T-cell (primary cell): ENCODE measurements at places on chromosomes 2 and 18.

GRCh38 chr2:233342301-233342700 is 12.0 kb upstream of the DGKD start:
- no peaks in the 10 kb centered on the region for H3K4me1 ChIP-seq
- no peak overlapping the region for H3K27ac ChIP-seq

GRCh38 chr2:19881221-19881907 is 20.4 kb downstream of the TTC32 start:
- H3K4me1 ChIP-seq, result no peaks in the 10 kb centered on the region
- DNase-seq, result no peak
- H3K4me3 ChIP-seq, result no peak overlapping the region
- no peak overlapping the region for H3K27ac ChIP-seq

- no peak overlapping the region for H3K27ac ChIP-seq
- H3K36me3 ChIP-seq, result no peaks in the 10 kb centered on the region
- H3K4me3 ChIP-seq, result no peak overlapping the region
Observed at GRCh38 chr2:120447127-120447785, 101.3 kb downstream of the INHBB start.

- H3K4me3 ChIP-seq, result no peak overlapping the region
- H3K4me1 ChIP-seq, result no peaks in the 10 kb centered on the region
- H3K27me3 ChIP-seq, result peaks cover 4% of the 10 kb centered on the region
- DNase-seq, result no peak
- no peaks in the 10 kb centered on the region for H3K36me3 ChIP-seq
- H3K27ac ChIP-seq, result no peak overlapping the region
Observed at GRCh38 chr2:38230756-38231155, 146.3 kb downstream of the ATL2 start.

DNA sequence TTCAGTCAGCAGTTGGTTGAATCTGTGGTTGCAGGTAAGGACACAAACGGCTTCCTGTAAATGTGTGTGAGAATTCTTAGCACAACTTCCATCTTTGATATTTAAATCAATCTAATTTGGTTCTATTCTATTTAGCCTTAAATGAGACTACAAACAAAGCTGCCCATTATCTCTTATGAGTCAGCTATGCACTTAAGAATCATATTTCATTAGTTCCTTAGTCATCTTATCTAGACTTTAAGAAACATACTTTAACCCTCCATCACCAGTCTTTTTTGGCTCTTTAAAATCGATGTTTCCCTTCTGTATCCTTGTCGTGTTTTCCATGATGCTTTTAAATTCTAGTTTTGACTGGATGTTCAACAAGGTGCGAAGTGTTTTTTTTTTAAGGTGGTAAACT is 114.4 kb upstream of the TMEM200C start:
- no peaks in the 10 kb centered on the region for H3K27me3 ChIP-seq
- H3K36me3 ChIP-seq, result no peaks in the 10 kb centered on the region
- no peak for DNase-seq
- no peak overlapping the region for H3K4me3 ChIP-seq

- H3K36me3 ChIP-seq, result no peaks in the 10 kb centered on the region
- peaks cover 11% of the 10 kb centered on the region for H3K4me1 ChIP-seq
- no peak for DNase-seq
- H3K27me3 ChIP-seq, result no peaks in the 10 kb centered on the region
- peak overlapping the region; percentile 76 for H3K27ac ChIP-seq
- no peak overlapping the region for H3K4me3 ChIP-seq
Observed at GRCh38 chr2:171327043-171327496, 106.7 kb downstream of the METTL8 start.

GRCh38 chr2:2649109-2650072 is 318.3 kb upstream of the MYT1L start:
- H3K4me1 ChIP-seq, result peaks cover 28% of the 10 kb centered on the region
- DNase-seq, result no peak
- H3K27ac ChIP-seq, result no peak overlapping the region
- no peak overlapping the region for H3K4me3 ChIP-seq
- H3K27me3 ChIP-seq, result peaks cover 6% of the 10 kb centered on the region
- no peaks in the 10 kb centered on the region for H3K36me3 ChIP-seq

GRCh38 chr2:107437807-107438206 is 388.9 kb upstream of the RGPD4 start:
- H3K27me3 ChIP-seq, result no peaks in the 10 kb centered on the region
- H3K4me1 ChIP-seq, result no peaks in the 10 kb centered on the region
- H3K27ac ChIP-seq, result no peak overlapping the region
- DNase-seq, result no peak

- peak; percentile 75 for DNase-seq
- H3K4me3 ChIP-seq, result peak within 1 kb of the TSS; percentile 66
- no peak within 1 kb of the TSS for H3K27ac ChIP-seq
- peaks cover 3% of the 10 kb centered on the region for H3K4me1 ChIP-seq
- H3K27me3 ChIP-seq, result no peaks in the 10 kb centered on the region
- H3K36me3 ChIP-seq, result peaks cover under 1% of the 10 kb centered on the region
Observed at GRCh38 chr2:28810384-28811285, at the start of gene SPDYA. TSS of gene SPDYA (plus strand) at chr2:28810834. CDS start at chr2:28816015, 5,181 bp downstream.

GRCh38 chr2:105977212-105977611 is 216.9 kb downstream of the UXS1 start:
- no peak overlapping the region for H3K27ac ChIP-seq
- no peak overlapping the region for H3K4me3 ChIP-seq
- no peaks in the 10 kb centered on the region for H3K36me3 ChIP-seq

DNA sequence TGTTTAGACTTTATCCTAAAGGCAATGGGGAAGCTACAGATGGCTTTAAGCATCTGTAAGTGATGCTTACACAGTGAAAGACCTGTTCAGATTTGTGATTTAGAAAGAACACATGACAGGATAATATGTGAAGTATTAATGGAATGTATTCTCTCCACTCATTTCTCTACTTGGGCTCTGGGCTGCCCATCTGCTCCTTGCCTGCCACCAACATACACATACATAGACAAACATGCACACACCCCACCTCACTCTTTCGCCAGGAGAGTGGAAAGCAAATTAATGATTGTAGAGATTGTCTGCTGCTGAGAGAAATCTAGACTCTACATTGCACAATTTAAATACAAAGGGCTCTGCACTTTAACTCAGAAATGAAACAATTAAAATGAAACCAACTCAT is 61.0 kb upstream of the NFE2L2 start:
- H3K27me3 ChIP-seq, result no peaks in the 10 kb centered on the region
- no peak overlapping the region for H3K27ac ChIP-seq
- no peak overlapping the region for H3K4me3 ChIP-seq
- DNase-seq, result no peak

DNA sequence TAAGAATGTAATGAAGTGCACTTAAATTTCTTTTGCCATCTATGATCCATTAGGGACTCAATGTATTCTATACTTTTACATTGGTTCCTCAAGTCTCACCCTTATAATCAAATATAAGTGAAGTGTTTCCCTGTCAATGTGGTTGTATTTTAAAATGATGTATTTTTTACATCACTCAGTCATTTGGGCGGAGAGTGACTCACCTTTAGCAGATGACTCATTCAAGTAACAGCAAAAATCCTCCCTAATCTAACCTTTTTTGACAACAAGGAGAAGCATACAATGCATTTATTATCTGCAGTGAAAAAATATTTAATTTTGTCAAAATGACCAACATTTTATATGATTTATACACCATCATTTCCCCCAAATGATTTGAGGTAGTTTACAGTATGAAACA is 94.4 kb downstream of the FANCL start:
- DNase-seq, result no peak
- H3K36me3 ChIP-seq, result no peaks in the 10 kb centered on the region
- H3K27me3 ChIP-seq, result no peaks in the 10 kb centered on the region
- no peaks in the 10 kb centered on the region for H3K4me1 ChIP-seq

GRCh38 chr2:128091726-128092080 is 703 bp downstream of the UGGT1 start:
- H3K36me3 ChIP-seq, result peaks cover 11% of the 10 kb centered on the region
- peak overlapping the region; percentile 88 for H3K4me3 ChIP-seq
- H3K4me1 ChIP-seq, result peaks cover 12% of the 10 kb centered on the region
- H3K27me3 ChIP-seq, result no peaks in the 10 kb centered on the region
- peak overlapping the region; percentile 35 for H3K27ac ChIP-seq

- no peak for DNase-seq
- H3K27me3 ChIP-seq, result no peaks in the 10 kb centered on the region
- no peaks in the 10 kb centered on the region for H3K4me1 ChIP-seq
- H3K27ac ChIP-seq, result no peak overlapping the region
Observed at GRCh38 chr2:39494784-39495251, 57.7 kb upstream of the MAP4K3 start.

DNA sequence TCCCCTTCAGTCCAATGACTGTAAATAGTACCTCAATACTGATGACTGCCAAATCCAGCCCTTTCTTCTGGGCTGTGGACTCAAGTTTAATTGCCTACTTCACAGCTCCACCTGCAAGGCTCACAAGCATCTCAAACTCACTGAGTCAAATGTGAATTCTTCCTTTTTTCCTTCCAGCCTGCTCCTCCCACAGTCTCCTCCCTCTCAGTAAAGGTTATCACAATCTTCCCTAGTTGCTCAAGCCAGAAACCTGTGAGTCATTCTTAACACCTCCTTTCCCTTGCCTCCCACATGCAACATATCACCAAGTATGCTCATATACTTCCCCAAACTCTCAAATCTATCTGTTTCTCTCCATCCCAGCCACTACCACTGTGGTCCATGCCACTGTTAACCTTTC is 3.7 kb upstream of the MFSD6 start:
- H3K27me3 ChIP-seq, result no peaks in the 10 kb centered on the region
- H3K4me1 ChIP-seq, result peaks cover 6% of the 10 kb centered on the region
- no peak overlapping the region for H3K27ac ChIP-seq
- H3K36me3 ChIP-seq, result no peaks in the 10 kb centered on the region
- no peak for DNase-seq
- H3K4me3 ChIP-seq, result no peak overlapping the region

- no peak for DNase-seq
- H3K27me3 ChIP-seq, result no peaks in the 10 kb centered on the region
- no peaks in the 10 kb centered on the region for H3K36me3 ChIP-seq
- H3K4me3 ChIP-seq, result no peak overlapping the region
- H3K4me1 ChIP-seq, result no peaks in the 10 kb centered on the region
Observed at GRCh38 chr2:26979741-26980140, 9.3 kb downstream of the MAPRE3 start.

DNA sequence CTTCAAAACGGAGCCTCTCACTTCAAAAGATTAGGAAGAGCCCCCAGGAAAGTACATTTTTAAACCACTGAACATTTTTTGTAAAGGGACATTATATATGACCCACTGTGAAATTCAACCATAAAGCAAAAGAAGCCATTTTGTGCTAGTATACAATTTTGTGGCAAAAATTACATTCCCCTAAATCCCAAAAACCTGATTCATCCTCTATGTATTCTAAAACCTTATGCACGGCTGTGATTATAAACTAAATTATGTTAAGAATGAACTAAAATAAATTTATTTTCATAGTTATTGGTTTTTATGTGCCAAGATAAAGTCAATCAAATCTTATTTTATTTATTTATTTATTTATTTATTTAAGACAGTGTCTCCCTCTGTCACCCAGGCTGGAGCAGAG is 48.5 kb downstream of the RTN4 start:
- DNase-seq, result no peak
- H3K36me3 ChIP-seq, result no peaks in the 10 kb centered on the region
- no peaks in the 10 kb centered on the region for H3K4me1 ChIP-seq
- H3K4me3 ChIP-seq, result no peak overlapping the region
- no peaks in the 10 kb centered on the region for H3K27me3 ChIP-seq

DNA sequence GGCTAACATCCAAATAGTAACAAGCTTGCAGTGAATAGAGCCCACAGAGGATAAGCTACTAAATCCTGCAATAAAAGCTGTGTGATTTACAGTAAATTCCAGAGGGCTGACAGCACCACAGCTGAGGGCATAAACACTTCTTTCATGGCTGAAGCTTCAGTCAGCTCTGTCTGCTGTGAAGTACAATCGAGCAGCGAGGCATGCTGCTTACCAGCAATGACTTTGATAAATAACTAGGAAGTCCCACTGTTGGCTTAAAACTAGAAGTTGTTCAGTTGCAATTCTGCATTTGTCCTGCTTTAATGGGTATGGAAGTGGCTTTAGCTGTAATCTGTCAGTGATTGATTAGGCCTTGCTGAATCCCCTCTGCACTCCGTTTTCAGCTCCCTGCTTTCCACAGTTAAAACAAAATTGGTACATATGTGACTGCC is 65.2 kb upstream of the FIGN start:
- no peak for DNase-seq
- H3K27ac ChIP-seq, result no peak overlapping the region
- H3K4me1 ChIP-seq, result no peaks in the 10 kb centered on the region
- H3K36me3 ChIP-seq, result no peaks in the 10 kb centered on the region

GRCh38 chr2:60518567-60518966 is 34.9 kb downstream of the BCL11A start:
- H3K36me3 ChIP-seq, result no peaks in the 10 kb centered on the region
- no peak overlapping the region for H3K4me3 ChIP-seq
- DNase-seq, result no peak

DNA sequence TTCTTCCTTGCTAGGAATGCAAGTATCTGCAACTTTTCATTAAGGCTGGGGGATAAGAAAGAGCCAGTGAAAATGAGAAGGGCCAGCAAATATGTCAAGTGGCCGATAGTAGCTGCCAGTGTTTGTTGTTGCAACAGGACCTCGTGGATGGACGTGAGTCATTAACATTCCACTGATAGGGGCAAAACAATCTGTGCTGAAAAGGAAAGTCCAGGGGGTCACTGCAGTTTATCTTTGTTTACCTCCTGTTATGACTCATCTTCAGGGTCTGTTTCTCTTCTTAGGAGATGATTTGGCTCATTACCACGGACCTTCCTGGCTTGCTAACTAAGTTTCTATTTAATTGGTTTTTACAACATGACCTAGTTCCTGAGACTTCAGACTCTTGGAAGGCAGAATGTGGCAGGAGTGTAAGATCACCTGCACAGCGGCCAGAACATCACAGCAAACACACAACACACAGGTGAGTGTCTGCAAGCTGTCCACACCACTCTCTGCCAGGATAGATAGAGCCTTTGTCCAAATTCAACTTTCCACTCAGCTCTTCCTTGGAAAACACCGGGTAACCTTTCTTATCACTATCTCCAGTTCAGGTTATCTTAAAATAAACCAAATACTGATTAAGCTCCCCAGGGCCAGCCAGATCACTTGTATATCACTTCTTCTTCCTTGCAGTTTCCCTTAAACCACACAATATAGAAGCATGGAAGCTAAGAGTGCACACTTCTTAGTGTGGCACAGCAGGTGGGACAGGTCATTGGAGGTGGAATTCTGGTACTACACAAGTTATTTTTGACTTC is 157.5 kb upstream of the LMAN1 start:
- H3K27me3 ChIP-seq, result peaks cover 14% of the 10 kb centered on the region
- H3K36me3 ChIP-seq, result no peaks in the 10 kb centered on the region
- H3K4me1 ChIP-seq, result no peaks in the 10 kb centered on the region
- H3K4me3 ChIP-seq, result no peak overlapping the region
- no peak for DNase-seq

- no peak overlapping the region for H3K4me3 ChIP-seq
- H3K27ac ChIP-seq, result no peak overlapping the region
- no peaks in the 10 kb centered on the region for H3K36me3 ChIP-seq
Observed at GRCh38 chr2:214378455-214379103, 32.3 kb upstream of the VWC2L start.

GRCh38 chr2:19837235-19837766 is 64.5 kb downstream of the TTC32 start:
- H3K36me3 ChIP-seq, result no peaks in the 10 kb centered on the region
- H3K4me3 ChIP-seq, result no peak overlapping the region
- no peaks in the 10 kb centered on the region for H3K27me3 ChIP-seq
- DNase-seq, result no peak
- no peaks in the 10 kb centered on the region for H3K4me1 ChIP-seq

- no peak overlapping the region for H3K4me3 ChIP-seq
- no peak for DNase-seq
- H3K27ac ChIP-seq, result no peak overlapping the region
Observed at GRCh38 chr18:8835521-8835953, 130.2 kb downstream of the MTCL1 start.
